ENCODE measurements at places on chromosomes 1 and 21. TPM values are rescaled to one million over a fixed set of nuclear protein-coding genes. Genes with fewer than 3 reads are reported as not detected.

DNA sequence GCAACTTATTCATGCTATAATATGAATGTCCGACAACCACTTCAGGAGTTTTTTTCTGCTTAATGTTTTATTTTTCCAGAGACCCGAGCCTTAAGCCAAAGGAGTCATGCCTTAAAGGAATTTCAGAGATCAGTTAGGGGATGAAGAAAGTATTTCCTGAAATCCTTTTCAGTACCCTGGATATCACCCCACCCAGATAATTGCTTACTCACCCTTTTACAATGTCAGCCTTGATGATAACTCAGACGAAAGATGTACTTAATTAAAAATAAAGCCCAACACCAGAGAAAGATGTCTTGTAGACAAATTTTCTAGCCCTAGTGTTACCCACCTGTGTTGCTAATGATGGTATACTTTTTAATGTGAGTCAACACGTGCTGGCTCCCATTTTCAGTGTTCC, 124.1 kb downstream of the XCL2 start:
- H3K4me1 ChIP-seq: no peaks in the 10 kb centered on the region
- no peaks in the 10 kb centered on the region for H3K27me3 ChIP-seq
- H3K4me3 ChIP-seq: no peak overlapping the region
- no peak overlapping the region for H3K27ac ChIP-seq

DNM3 gene
- 1.2 TPM for total RNA-seq

PTBP2 gene
- total RNA-seq: 149 TPM

GRCh38 chr1:17957588-17958267, 149.9 kb upstream of the IGSF21 start:
- H3K4me1 ChIP-seq: peaks cover 18% of the 10 kb centered on the region
- H3K27me3 ChIP-seq: no peaks in the 10 kb centered on the region
- no peak overlapping the region for H3K27ac ChIP-seq
- no peak for DNase-seq
- H3K4me3 ChIP-seq: no peak overlapping the region

SLAMF9 gene
- not detected for total RNA-seq

KMO gene
- total RNA-seq: not detected

TSACC gene
- not detected for total RNA-seq

DNA sequence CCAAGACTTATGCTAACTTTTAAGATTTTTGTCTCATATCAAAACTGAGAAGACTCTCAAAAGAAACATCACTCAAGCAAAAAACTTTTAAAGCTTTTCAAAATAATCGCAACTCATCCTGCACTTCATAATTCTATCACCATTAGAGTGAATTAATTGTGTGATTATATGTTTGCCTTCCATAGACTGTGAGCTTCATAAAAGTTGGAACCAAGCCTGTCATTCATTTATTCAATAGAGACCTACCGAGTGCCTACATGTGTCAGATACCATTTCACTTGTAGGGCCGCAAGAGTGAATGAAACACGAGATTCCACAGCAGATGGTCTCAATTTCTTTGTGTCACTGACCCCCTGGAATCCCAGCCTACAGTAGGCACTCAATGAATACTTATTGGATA, 106.4 kb downstream of the RHOU start:
- no peak for DNase-seq
- no peak overlapping the region for H3K4me3 ChIP-seq
- H3K36me3 ChIP-seq: no peaks in the 10 kb centered on the region
- H3K27me3 ChIP-seq: no peaks in the 10 kb centered on the region

CFHR5 gene
- not detected for total RNA-seq

- no peak overlapping the region for H3K27ac ChIP-seq
- no peak overlapping the region for H3K4me3 ChIP-seq
- no peaks in the 10 kb centered on the region for H3K36me3 ChIP-seq
- H3K27me3 ChIP-seq: no peaks in the 10 kb centered on the region
These were observed 55.7 kb upstream of the KCNE2 start for GRCh38 chr21:34307991-34308532.

OR10J1 gene
- not detected for total RNA-seq

GRCh38 chr1:71049951-71050598, 2.5 kb upstream of the PTGER3 start:
- no peak overlapping the region for H3K27ac ChIP-seq
- no peaks in the 10 kb centered on the region for H3K4me1 ChIP-seq

DNA sequence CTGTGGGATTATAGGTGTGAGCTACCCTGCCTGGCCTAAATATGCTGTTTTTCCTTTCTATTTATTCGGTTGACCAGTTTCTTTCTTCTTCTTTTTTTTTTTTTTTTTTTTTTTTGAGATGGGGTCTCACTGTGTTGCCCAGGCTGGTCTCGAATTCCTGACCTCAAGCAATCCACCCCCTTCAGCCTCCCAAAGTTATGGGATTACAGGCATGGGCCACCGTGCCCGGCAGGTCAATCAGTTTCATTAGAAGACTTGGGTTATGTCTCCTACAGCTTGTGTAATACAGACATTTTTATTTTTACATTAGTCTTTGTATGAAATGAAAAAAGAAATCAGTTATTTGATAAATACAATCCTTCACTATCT, 61.1 kb downstream of the UCK2 start:
- DNase-seq: no peak
- no peaks in the 10 kb centered on the region for H3K36me3 ChIP-seq
- H3K27me3 ChIP-seq: no peaks in the 10 kb centered on the region
- H3K4me1 ChIP-seq: peaks cover 15% of the 10 kb centered on the region
- no peak overlapping the region for H3K4me3 ChIP-seq
- H3K27ac ChIP-seq: no peak overlapping the region

- no peak overlapping the region for H3K27ac ChIP-seq
- H3K4me3 ChIP-seq: no peak overlapping the region
- DNase-seq: no peak
These were observed 58.0 kb downstream of the STUM start for GRCh38 chr1:226606311-226607267.

CLCNKB gene
- 0.97 TPM for total RNA-seq

TDRD10 gene
- not detected for total RNA-seq

GRCh38 chr1:182430263-182431068, 19.5 kb upstream of the RGSL1 start:
- no peak for DNase-seq
- no peaks in the 10 kb centered on the region for H3K36me3 ChIP-seq
- H3K27ac ChIP-seq: no peak overlapping the region
- no peak overlapping the region for H3K4me3 ChIP-seq

- peak; percentile 8 for DNase-seq
- no peak overlapping the region for H3K4me3 ChIP-seq
- no peaks in the 10 kb centered on the region for H3K36me3 ChIP-seq
- no peaks in the 10 kb centered on the region for H3K27me3 ChIP-seq
- peaks cover 8% of the 10 kb centered on the region for H3K4me1 ChIP-seq
These were observed 65.6 kb upstream of the DAB1 start for GRCh38 chr1:57489358-57490036.

ASAP3 gene
- 3.9 TPM for total RNA-seq

SZT2 gene
- 11.0 TPM for total RNA-seq

KCNK2 gene
- total RNA-seq: 0.50 TPM

MIA3 gene
- 46.3 TPM for total RNA-seq

INAVA gene
- total RNA-seq: 63.1 TPM

C4BPB gene
- total RNA-seq: not detected

- peaks cover 6% of the 10 kb centered on the region for H3K4me1 ChIP-seq
- no peaks in the 10 kb centered on the region for H3K27me3 ChIP-seq
- H3K36me3 ChIP-seq: no peaks in the 10 kb centered on the region
- no peak overlapping the region for H3K4me3 ChIP-seq
- H3K27ac ChIP-seq: no peak overlapping the region
- no peak for DNase-seq
These were observed 556.0 kb upstream of the CXADR start for GRCh38 chr21:16956824-16957223.

DNA sequence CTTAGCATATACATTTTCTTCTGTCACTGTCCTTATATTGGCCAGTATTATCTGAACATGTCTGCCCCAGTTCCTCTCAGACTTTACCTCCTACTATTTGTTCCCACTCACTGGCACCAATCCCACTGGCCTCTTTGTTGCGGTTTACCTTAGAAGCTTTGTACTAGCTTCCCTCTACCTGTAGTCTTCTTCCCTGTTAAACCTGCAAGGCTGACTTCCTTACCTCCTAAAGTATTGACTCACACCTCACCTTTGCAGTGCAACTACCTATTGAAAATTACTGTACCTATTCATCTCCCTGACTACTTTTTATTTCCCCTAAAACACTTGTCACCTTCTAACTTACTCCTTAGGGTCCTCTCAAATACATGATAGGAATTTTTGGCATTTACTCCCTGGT, 111.1 kb downstream of the CLEC20A start:
- no peak overlapping the region for H3K4me3 ChIP-seq
- H3K36me3 ChIP-seq: no peaks in the 10 kb centered on the region
- no peaks in the 10 kb centered on the region for H3K27me3 ChIP-seq
- H3K27ac ChIP-seq: no peak overlapping the region
- DNase-seq: no peak

DNA sequence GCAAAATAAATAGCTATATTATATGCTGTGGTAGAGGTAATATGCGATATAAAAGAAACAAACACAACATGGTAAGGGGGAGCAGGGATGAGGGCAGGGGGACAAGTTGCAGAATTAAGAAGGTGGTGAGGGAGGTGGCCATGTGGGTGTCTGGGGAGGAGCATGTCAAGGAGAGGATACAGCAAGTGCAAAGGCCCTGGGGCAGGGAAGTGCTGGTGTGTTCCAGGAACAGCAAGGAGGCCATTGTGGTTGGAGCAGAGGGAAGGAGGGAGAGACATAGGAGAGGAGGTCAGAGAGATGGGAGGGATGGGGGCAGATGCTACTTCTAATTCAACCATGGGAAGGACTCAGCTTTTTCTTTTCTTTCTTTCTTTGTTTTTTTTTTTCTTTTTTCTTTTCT, 161.2 kb upstream of the IGSF21 start:
- H3K27me3 ChIP-seq: no peaks in the 10 kb centered on the region
- peaks cover 11% of the 10 kb centered on the region for H3K4me1 ChIP-seq
- DNase-seq: no peak
- H3K36me3 ChIP-seq: no peaks in the 10 kb centered on the region
- no peak overlapping the region for H3K27ac ChIP-seq
- no peak overlapping the region for H3K4me3 ChIP-seq

TNN gene
- total RNA-seq: not detected

RHEX gene
- total RNA-seq: not detected

- no peak overlapping the region for H3K4me3 ChIP-seq
- no peak overlapping the region for H3K27ac ChIP-seq
- no peaks in the 10 kb centered on the region for H3K27me3 ChIP-seq
- DNase-seq: no peak
- no peaks in the 10 kb centered on the region for H3K36me3 ChIP-seq
These were observed 93.1 kb upstream of the RUNX1 start for GRCh38 chr21:35142036-35142815.

- H3K36me3 ChIP-seq: no peaks in the 10 kb centered on the region
- H3K4me3 ChIP-seq: no peak overlapping the region
- peak; percentile 81 for DNase-seq
- H3K4me1 ChIP-seq: no peaks in the 10 kb centered on the region
- no peak overlapping the region for H3K27ac ChIP-seq
These were observed 78.7 kb upstream of the ZNF281 start for GRCh38 chr1:200488375-200489165.

DNA sequence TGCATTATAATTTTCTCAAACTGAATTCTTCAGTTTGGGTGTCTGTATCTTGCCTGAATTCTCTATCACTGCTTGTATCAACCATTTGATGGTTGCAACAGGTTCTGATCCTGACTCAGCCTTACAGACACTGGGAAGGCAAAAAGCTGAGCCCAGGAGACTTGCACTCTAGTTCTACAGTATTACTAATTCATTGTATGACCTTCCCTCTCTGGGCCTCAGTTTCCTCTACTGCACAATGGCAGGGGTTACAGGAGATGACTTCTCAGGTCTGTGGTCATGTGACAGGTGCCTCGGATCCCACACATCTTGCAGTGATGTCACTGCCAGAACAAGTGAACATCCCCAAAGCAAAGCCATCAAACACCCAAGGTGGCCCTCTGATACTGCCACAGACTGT, 38.7 kb downstream of the RRAGC start:
- no peaks in the 10 kb centered on the region for H3K36me3 ChIP-seq
- H3K4me3 ChIP-seq: no peak overlapping the region
- H3K4me1 ChIP-seq: peaks cover 24% of the 10 kb centered on the region
- no peak for DNase-seq

- no peak for DNase-seq
- H3K36me3 ChIP-seq: no peaks in the 10 kb centered on the region
- H3K27me3 ChIP-seq: no peaks in the 10 kb centered on the region
- H3K4me3 ChIP-seq: no peak overlapping the region
- no peaks in the 10 kb centered on the region for H3K4me1 ChIP-seq
- H3K27ac ChIP-seq: no peak overlapping the region
These were observed 177.6 kb upstream of the DPYD start for GRCh38 chr1:98098473-98098872.

DNA sequence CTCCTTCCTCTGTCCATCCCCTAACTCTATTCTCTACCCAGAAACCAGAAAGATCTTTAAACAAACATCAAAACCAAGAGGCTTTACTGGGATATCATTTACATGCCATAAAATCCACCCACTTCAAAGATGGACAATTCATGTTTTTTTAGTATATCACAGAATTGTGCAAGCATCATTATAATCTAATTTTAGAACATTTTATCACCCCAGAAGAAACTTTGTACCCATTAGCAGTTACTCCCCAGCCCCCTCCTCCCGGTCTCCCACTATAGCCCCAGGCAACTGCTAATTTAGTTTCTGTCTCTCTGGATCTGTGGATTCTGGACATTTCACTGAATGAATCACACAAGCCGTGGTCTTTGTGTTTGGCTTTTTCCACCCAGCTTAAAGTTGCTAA, 4.8 kb upstream of the SELENON start:
- no peak for DNase-seq
- peaks cover 5% of the 10 kb centered on the region for H3K27me3 ChIP-seq
- H3K4me3 ChIP-seq: no peak overlapping the region
- H3K36me3 ChIP-seq: no peaks in the 10 kb centered on the region
- H3K27ac ChIP-seq: no peak overlapping the region

NBPF4 gene
- total RNA-seq: not detected

GRCh38 chr1:189708674-189709073, 769.0 kb downstream of the BRINP3 start:
- no peak overlapping the region for H3K27ac ChIP-seq
- no peaks in the 10 kb centered on the region for H3K36me3 ChIP-seq
- H3K4me1 ChIP-seq: no peaks in the 10 kb centered on the region
- peak; percentile 51 for DNase-seq
- H3K27me3 ChIP-seq: no peaks in the 10 kb centered on the region

All from neural progenitor cell (in vitro differentiated cells).